Activated T-helper 2 cell treated with anti-CD3 and anti-CD28 coated beads, Interferon-gamma antibody, Interleukin-2, Interleukin-4, amounts not matched to agents 10 μg/mL and 5 μg/mL and 100 μg/mL, durations not matched to agents 14 hours and 24 hours and 36 hours (primary cell): ENCODE measurements at places on chromosomes 7 and 10. TPM values are rescaled to one million over a fixed set of nuclear protein-coding genes. Genes with fewer than 3 reads are reported as not detected.

The LIPK gene
- total RNA-seq: not detected in 2 replicates

GRCh38 chr7:7709291-7709690 is 9.1 kb downstream of the RPA3 start:
- DNase-seq: no peak

DNA sequence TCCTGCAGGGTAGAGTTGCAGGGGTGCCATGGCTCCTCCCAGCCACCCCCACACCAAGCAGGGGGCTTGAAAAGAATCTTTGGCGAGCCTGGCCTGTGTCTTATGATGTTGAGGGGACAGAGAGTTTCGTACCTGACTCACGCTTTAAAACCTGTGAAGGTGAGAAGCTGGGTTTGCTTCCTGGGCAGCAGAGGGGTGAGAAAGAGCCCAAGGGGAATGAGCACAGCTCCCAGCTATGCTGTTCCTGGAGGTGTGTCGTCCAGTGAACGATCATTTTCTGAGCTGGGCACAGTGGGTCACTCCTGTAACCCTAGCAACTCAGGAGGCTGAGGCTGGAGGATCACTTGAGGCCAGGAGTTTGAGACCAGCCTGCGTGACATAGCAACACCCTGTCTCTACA is 13.5 kb upstream of the ADRB1 start:
- DNase-seq: no peak

GRCh38 chr7:151491859-151492258 is 27.8 kb downstream of the RHEB start:
- no peak for DNase-seq
